ENCODE measurements at places on chromosomes 1 and 21.
A peak's percentile ranks its signal among the peaks of the same experiment; 100 is the strongest.

GRCh38 chr1:22884806-22885530 lies 87.7 kb downstream of the LACTBL1 start:
- DNase-seq, result peak; percentile 45

DNA sequence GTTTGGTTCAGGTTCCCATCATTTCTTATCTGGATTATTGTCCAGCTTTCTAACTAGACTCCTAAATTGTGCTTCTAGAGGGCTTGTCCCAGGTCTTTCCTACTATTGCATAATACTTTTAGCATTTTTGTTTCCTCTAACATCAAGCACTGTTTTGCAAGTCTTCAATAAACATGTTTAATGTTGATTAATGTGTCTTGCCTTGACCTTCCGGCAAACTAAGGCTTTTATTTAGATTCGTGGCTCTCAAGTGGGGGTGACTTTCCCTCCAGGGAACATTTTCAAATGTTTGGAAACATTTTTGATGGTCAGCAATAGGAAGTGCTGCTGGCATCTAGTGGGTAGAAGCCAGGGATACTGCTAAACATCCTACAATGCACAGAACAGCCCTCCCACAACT lies 90.7 kb downstream of the RPE65 start:
- DNase-seq, result no peak

DNA sequence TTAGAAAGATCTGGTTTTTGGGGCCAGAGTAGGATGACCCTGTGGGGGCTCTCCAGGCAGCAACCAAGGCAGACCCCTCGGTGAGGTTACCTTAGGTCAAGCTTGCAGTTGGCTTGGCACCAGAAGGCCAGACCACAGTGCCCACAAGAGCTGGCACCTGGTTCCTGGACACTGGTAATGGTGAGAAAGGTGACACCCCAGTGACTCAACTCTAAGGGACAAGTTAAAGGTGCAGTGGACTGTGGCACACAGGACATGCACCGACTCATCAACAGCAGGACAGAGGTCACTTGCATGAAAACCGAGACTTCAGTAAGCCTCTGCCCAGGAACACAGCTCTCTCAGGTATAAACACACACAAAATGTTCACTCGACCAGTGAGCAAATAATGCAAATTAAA lies 6.7 kb downstream of the LRRC38 start:
- no peak for DNase-seq

GRCh38 chr21:41668686-41669532 lies 97.9 kb downstream of the RIPK4 start:
- DNase-seq, result no peak

DNA sequence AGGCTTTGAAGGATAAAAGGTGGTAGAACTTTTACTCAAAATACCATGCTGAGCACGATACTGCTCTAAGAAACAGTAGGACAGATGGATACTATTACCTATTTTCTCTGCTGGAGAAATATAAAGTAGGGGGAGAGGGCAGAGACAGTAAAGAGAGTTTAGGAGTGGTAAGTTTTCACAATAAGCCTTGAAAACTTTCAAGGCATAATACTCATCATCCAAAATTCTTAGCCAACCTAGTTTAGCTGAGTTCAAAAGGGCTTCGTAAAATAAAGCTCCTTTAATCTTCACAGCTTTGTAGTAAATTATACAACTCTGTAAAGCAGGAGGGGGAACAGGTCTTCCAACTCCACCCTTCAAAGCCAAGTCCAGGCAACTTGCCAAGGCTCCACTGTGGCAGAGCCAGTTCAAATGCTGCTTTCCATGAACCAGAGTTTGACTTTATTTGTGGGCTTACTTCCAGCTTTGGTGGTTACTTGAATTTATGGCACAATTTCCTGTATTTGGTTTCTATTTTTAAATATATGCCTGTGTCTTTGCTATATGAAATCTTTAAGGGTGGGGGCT lies 15.5 kb downstream of the TEX38 start:
- no peak for DNase-seq

- DNase-seq, result no peak
These were observed 9.7 kb downstream of the SFT2D2 start for GRCh38 chr1:168235548-168235885.
